ENCODE measurements at places on chromosomes 11 and 22.

DNA sequence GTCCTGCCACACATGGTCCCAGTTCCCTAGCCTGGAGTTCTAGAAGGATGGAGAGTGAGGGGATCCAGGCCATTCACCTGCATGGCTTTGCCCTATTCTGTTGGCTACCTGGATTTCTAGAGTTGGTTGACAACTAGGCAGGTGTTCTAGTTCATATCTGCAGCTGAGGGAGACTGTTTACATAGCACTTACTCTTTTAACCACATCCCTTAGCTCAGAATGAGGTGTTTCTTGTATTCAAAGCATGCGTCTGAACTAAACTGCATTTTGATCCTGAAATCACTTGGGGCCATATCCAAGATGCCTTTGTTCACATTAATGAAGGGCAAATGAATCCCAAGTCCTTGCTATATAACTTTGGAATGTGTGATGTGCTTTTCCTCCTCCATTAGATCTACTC lies 60.9 kb downstream of the SYT13 start:
- DNase-seq: no peak

GRCh38 chr22:49934891-49935557 lies 16.6 kb downstream of the CRELD2 start:
- DNase-seq: no peak

DNA sequence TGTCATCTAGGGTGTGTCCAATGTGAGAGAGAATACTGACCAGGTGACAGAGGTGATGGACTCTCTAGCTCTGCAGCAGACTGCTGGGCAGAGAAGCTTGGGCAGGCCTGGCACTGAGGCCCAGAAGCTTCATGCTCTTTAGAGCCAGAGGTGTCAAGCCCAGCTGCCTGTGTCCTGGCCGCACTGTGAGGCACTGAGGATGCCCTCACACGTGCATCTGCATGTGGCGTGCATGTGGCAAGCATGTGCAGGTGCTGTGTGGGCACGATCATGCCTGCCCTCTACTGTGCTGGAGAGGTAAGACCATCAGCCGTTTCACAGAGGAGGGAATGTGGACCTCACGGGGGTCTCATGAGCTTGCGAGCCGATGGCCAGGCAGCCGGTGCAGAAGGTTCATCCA lies 15.8 kb upstream of the TXNRD2 start:
- no peak for DNase-seq

DNA sequence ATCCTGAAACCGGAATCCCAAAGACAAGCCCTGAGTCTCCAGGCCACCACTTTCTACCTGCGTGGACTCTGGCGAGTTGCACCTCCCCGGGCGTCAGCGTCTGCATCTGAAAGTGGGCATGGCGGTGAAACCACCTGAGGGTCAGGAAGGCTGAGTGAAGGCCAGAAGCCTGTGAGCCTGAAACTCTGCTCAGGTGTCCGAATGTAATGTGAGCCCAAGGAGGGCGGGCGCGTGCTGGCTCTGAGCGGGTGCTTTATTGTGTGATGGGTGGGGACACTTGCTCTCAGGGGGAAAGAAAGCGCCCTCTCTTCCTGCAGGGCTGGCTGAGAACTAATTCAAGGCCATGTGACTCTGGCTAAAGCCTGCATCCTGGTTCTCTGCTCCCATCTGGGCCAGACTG lies 135.6 kb downstream of the ST3GAL4 start:
- DNase-seq: no peak

DNA sequence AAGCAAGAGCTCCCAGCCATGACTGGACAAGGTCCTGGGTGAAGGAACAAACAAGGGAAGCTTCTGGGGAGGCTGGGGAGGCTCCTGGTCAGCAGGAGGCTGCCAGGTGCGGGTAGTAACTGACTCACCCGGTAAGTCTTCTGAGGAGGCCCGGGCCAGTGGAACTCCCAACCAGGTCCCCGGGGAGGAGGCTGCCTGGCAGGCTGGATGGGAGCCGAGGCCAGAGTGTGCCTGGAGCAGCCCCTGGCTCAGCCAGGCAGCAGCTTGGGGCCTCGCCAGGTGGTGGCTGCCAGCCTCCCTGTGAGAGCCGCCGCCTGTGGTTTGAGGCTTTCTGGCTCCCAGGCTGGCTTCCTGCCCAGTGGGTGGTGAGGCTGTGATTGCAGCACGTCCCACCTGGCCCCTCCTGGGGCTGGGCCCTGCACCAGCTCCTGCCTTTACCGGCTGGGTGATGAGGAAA lies 46.2 kb downstream of the IGF2 start:
- no peak for DNase-seq

GRCh38 chr11:92572559-92572958 lies 347.9 kb downstream of the FAT3 start:
- DNase-seq: no peak

- no peak for DNase-seq
Observed at GRCh38 chr11:74557526-74557925, 34.9 kb upstream of the POLD3 start.

- DNase-seq: no peak
Observed at GRCh38 chr22:25806579-25806978, 64.6 kb downstream of the MYO18B start.

- DNase-seq: no peak
Observed at GRCh38 chr11:124646148-124646547, 23.5 kb downstream of the TBRG1 start.

- peak; percentile 85 for DNase-seq
Observed at GRCh38 chr11:10293423-10294289, at the start of gene SBF2. TSS of gene SBF2 (minus strand) at chr11:10294219. CDS start at chr11:10294069, 150 bp downstream.

DNA sequence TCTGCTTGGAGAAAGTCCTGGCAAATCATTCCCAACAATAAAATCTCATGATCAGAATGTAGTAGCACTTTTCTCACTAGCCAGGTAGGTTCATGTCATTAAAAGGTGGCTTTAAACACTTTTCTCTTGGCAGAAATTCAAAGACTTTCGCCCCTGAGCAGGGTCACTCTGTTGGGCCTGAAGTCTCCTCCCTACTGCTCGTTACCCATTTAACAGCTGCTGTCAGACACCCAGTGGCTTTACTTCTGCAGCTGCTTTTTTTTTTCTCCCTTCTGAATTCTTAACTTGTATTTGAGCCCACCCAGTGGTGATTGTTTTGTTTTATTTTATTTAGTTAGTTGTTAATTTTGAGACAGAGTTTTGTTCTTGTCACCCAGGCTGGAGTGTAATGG lies 25.0 kb downstream of the ARHGAP8 start:
- no peak for DNase-seq

- no peak for DNase-seq
Observed at GRCh38 chr22:49408102-49408836, 419.4 kb downstream of the BRD1 start.

- DNase-seq: no peak
Observed at GRCh38 chr11:47035108-47035507, 98.5 kb downstream of the CSTPP1 start.

DNA sequence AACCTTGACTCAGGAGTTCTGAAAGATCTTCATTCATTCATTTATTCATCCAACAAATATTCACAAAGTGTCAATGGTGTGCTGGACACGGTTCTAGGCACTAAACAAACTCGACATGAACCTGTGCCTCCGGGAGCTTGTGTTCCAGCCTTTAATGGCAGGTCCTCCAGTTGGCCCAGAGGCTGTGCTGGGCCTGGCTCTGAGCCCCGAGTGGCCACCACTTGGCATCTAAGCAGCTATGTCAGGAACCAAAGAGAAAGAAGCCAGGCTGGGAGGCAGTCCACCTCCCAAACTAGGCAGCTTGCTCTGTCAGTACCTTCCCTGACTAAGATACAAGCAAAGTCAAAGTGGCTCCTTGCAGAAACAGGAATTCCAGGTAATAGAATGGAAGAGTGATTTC lies 233.6 kb downstream of the BUD13 start:
- DNase-seq: no peak

GRCh38 chr11:34609187-34609751 lies 11.6 kb upstream of the EHF start:
- DNase-seq: no peak

GRCh38 chr11:133601641-133602040 lies 69.3 kb upstream of the OPCML start:
- no peak for DNase-seq

DNA sequence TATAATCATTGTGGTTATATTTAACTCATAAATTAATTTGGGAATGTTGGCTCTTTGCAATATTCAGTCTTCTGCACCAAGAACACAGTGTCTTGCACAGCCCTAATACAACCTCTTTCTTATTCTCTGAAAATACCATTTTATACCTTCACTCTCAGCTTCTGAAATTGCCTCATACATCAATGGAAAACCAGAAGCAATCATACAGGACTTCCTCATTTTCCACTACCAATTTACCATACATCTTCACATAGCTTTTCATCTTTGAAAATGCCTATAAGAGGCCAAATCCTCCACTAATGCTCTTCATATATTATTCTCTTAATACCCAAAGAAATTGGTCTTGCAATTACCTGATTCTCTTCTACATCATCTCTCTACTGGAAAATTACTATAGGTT lies 4.3 kb upstream of the OR2AG1 start:
- DNase-seq: no peak

DNA sequence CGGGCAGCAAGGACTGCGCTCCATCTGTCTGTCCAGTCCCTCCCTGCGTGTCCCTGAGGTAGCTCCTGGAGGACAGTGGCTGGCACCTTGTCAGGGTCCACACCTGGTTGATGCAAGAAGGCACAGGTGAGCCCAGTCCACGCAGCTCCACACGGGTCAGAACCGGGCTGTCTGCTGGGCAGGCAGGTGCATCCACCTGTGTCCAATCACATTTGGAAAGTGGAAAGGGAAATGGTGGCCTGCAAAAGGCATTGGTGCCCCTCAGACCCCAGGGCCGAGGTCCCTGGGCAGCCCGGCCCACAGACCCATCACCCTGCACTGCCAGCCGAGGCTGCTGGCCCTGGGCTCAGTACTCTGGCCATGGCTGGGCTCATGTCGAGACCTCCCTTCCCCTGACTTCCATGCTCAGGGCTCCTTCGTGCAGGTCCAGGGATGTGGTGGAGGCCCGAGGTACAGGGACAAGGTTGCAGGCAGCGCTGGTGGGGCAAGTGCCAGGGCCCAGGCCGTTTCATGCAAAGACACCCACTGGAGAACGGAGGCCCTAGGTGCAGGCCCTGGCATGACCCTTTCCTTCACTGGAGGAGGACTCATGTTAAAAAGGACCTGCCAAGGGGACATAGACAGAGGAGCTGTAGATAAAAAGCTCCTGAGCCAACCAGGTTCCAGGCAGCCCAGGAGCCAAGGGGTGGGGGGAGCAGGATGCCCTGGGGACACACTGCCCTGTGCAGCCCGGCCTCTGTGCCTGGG lies 38.9 kb upstream of the TH start:
- DNase-seq: no peak

DNA sequence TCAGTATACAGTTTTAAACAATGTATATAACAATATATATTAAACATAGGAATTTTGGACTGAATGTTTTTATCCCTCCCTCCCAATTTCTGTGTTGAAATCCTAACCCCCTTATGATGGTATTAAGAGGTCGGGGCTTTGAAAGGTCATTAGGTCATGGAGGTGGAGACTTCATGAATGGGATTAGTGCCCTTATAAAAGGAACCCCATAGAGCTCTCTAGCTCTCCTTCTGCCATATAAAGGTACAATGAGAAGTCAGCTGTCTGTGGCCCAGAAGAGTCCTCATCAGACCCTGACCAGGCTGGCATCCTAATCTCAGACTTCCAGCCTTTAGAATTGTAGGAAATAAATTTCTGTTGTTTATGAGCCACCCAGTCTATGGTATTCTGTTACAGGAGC lies 6.5 kb downstream of the NNMT start:
- DNase-seq: no peak

GRCh38 chr11:96073536-96073935 lies 149.6 kb upstream of the MTMR2 start:
- no peak for DNase-seq

DNA sequence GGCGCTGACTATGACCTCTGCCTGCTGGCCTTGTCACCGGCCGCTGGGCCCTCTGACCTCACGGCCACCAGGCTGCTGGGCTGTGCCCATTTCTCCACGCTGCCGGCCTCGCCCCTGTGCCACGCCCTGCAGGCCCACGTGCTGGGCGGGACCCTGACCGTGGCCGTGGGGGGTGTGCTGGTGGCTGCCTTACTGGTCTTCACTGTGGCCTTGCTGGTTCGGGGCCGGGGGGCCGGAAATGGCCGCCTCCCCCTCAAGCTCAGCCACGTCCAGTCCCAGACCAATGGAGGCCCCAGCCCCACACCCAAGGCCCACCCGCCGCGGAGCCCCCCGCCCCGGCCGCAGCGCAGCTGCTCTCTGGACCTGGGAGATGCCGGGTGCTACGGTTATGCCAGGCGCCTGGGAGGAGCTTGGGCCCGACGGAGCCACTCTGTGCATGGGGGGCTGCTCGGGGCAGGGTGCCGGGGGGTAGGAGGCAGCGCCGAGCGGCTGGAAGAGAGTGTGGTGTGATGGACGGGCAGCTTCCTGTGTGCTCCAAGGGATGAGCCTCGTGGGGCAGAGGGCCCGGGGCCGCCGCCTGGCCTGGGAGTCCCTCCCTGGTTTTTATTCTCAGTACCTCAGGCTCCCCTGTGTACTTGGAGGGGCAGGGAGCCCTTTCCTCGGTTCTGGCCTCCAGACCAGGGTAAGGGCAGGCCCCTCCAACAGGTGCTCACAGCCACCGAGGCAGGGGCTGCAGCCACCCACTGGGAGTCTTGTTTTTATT lies 3.0 kb downstream of the LRFN4 start:
- DNase-seq: no peak

- no peak for DNase-seq
Observed at GRCh38 chr11:454043-454442, 4.0 kb downstream of the PTDSS2 start.

- no peak for DNase-seq
Observed at GRCh38 chr11:47220401-47220821, 5.6 kb downstream of the DDB2 start.

DNA sequence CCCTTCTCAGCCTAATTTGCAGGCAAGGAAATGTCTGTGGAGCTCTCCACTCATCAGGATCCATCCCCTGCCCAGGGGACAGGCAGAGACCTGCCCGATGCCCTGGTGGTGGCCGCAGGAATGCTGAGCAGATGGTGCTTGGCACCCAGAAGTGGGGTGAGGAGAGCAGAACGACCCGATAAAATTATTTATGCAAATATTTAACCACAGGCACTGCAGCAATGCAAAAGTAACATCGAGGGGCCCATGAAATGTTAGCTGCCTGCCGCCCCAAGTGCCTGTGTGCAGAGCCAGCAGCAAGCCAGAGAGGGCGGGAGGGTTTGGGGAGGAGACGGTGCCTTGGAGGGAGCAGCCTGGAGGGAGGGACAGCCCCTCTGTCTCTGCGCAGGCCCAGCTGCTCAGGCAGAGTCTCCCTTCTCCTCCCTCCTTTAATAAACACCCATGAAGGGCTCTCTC lies 205.5 kb downstream of the CTTN start:
- DNase-seq: no peak

DNA sequence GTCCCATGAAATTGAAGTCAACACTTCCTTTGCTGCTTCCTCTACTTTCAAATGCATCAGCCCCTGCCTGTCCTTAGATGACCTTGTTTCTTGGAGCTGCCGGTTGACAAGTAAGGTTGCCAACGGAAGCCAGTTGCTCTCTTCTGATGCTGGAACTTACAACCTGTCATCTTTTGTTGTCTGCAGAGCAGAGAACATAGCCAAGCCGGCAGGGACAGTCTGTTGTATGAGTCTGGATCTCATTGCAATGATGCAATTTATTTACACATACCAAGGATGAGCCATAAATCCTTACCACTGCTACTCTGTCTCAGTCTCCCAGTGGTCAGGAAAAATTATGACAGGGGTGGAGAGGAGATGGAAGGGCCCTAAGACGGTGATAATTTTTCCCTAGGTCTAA lies 151.4 kb downstream of the BLID start:
- DNase-seq: no peak

All from HEK293T (cell line).